ENCODE measurements at places on chromosomes 1 and 21.

DNA sequence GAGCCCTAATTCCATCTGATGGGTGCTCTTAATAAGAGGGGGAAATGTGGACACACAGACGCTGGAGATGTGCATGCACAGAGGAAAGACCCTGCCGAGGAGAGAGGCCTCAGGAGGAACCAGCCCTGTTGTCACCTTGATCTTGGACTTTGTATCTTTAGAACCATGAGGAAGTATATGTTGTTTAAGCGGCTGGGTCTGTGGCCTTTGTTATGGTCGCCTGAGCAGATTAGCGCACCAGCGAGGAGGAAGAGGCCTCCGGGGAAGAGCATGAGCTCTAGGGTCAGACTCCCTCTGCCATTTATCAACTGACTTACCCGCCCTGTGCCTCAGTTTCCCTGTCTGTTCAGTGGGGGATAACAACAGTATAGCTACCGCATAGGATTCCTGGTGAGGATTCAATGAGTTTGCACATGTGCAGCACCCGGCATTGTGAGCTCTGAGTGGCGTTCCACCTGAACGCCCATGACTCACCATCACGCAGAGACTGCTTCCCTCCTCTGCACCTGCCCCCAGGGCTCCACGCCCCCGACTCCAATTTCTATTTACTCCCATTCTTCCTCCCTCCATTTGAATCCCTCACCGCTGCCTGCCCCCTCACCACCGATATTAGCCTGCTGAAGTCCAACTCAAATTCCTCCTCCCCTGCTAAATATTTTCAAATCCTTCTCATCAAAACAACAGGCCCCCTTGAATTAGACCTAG is 67.2 kb downstream of the ATP5PO start:
- no peak for DNase-seq

DNA sequence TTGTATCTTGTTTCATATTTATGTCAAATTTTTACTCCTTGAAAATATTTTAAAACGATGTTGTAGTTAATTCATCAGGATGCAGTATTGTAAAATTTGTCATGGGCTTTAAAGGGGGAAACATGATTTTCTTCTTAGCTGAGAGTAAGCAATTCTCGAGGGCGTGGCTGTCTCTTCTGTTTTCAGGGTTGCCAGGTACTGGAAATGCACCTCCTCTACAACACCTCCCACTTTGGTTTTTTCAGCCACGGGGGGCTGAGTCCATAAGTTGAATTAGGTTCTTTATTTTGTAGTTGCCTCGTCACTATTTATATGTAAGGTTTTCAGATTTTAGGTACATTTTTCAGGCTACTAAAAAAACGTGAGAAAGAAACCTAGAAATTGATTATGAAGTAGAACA is 64.0 kb downstream of the PRDM2 start:
- DNase-seq = no peak

- no peak for DNase-seq
Measured at GRCh38 chr1:81801651-81802456, 1.1 kb downstream of the ADGRL2 start.

- DNase-seq = no peak
Measured at GRCh38 chr21:46325073-46325912, 1.3 kb downstream of the PCNT start.

DNA sequence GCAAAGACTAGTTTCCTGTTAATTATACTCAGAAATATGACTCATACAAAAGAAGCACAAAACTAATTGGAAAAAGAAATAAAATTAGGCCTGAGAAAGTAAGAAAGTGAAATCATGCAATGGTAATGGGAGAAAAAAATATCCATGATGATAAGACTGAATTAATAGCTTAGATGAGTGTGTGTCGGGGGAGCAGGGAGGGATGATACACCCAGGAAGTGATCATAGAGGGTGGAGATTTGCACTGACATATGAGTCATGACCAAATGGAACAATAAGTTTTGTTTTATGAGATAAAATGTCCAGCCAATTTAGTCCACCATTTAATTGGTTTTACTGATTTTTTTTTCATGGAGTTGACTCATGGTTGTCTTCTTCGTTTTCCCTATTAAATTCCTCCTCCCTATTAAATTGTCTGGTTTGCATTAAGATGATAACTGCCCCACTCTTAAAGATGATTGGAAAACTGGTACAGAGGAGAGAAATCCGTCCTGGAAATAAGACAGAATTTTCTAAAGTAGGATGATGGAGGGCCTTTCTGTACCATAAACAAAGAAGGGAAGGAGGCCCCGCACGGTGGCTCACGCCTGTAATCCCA is 111.7 kb upstream of the KCNJ6 start:
- DNase-seq = no peak

GRCh38 chr1:180907313-180908055 is 5.2 kb upstream of the KIAA1614 start:
- DNase-seq = no peak

DNA sequence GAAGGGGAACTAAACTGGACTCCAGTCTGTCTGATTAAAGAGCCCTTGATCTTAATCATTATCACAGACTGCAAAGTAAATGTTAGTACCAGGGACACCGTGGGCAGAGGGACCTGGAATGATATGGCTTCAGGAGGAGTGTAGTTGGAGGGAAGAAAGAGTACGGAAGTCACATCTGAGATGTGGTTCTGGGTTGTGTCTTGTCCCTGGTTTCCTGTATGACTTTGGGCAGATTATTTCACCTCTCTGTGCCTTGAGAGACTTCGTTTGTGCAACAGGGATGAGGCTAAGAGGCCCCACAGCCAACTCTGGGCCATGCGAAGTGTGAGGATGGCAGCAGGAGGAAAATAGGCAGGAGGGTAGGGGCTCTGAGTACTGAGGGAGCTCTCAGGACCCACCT is 76.1 kb upstream of the SLC2A1 start:
- DNase-seq = no peak

DNA sequence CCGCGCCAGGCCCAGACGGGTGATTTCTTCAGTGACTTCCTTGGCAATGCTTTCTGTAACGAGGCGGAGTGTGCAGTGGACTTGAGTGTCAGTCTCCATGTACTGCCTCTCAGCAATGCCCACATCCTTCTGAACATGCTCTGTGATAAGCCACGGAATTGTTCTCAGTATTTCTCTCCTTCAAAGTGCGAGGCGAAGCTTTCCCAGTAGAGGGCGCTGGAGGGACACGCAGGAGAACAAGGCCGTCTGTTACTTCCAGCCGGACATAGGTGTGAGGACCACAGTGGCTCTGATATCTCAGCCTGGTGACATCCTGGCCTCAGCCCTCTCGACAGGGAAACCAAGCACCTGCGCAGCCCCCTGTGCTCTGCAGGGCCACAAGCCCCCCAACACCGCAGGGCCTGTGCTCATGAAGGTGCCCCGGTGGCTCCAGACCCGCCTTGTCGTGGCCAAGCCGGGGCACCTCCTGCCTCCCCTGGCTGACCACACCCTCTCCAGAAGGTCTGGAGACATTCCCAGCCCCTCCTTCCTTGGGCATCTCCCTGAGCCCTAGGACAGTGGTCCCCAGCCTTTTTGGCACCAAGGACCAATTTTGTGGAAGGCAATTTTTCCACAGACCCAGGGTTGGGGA is 46.1 kb upstream of the BACE2 start:
- DNase-seq = peak; percentile 44

DNA sequence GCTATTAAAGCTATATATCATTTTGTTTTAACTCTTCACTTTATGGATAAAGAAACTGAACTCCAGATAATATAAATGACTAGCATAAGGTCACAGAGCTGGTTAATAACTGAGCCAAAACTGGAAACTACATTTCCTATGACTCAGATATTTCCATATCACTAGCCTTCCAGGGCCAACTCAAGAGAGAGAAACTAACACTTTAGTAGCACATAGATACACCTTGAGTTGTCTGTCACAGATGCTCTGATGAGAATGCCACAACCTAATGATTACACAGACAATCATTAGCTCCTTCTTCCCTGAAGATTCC is 40.7 kb downstream of the NME7 start:
- DNase-seq = peak; percentile 47

DNA sequence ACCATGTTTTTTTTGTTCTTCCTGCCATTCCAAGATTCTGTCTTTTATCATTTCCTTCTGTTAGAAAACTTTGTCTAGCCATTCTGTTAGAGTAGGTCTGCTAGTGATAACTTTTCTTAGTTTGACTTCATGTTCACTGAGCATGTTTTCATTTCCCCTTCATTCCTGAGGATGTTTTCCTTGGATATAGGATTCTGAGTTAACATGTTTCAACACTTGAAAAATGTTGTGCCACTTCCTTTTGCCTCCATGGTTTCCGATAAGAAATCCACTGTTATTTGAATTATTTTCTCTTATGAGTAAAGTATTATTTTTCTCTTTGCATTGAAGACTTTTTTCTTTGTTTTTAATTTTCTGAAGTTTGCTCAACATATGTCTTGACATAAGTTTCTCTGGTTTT is 66.7 kb downstream of the ATP1A1 start:
- DNase-seq = peak; percentile 63

DNA sequence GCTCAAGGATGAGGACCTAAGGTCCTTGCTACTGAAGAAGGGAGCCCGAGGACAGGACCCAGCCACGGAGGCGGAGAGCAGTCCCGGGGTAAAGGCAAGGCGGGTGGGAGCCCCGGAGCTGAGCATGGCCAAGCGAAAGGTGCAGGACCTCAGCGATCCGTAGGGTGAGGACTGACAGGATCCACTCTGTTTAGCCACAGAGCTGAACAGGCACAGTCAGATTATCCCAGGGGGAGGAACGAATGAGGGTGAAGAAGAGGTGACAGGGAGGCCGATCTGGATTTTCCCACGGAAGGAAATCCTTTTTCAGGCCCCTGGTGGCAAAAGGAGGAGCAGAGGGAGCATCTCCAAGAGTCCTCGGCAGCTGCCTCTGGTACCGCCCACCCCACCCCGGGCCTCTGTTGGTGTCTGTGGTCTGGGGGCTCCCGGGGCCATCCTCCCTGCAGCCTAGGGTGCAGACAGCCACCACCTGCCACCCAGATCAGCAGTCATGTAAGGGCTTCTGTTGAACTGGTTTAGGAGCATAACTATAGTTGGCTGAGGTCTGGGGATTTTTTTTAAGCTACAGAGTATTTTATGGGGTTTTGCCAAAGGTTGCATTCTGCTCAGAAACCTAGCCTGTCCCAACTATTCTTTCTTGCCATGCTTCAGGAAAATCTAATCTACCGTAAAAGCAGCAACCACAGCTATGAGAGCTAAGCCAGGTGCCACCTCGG is 32.3 kb upstream of the LBR start:
- no peak for DNase-seq

GRCh38 chr1:174966008-174966572 is 33.7 kb upstream of the CACYBP start:
- no peak for DNase-seq

DNA sequence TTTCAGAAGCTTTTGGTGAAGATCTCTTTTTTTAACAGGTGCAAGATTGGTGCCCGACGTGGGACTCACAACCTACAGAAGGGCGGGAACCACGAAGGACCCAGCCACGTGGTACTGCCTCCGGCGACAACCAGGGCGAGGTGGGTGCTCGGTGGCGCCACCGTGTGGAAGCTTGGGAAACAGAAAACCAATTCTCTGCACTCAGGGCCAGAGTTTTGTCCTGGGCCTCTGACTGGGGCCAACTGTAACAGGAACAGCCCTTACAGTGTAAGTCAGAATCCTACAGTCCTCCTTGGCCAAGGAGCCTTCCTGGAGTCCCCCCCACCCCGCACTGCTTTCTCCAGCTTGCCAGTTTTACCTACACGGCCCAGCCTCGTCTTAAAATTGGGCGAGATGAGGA is 11.6 kb upstream of the S100A7A start:
- no peak for DNase-seq

DNA sequence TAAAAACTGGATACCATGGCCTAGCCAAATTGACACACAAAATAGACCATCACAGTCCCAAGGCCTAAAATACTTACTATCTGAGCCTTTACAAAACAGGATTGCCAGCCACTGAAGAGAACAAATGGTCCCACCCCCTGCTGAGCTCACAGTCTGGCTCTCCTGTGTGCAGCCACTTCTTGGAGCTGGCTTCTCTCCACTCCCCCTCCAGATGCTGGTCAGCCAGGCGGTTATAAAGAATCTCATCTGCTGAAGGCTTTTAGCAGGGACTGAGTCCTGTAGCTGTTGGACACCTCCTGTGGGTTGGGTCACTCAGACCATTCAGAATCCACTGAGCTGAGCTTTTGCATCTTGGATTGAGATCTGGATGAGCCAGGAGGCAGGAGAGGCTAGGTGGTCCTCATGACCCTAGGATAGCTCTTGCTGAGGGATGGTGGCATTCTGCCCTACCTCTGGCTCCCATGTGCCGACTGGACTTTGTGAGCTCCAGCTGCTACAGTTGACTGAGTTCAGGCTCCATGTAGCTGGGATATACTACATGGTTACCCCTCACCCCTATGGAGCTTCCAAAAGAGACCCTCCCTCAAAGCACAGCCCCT is 16.1 kb downstream of the OXCT2 start:
- DNase-seq = no peak

GRCh38 chr1:199945591-199945990 is 81.9 kb upstream of the NR5A2 start:
- DNase-seq = no peak

- DNase-seq = no peak
Measured at GRCh38 chr1:143699731-143700130, 272.1 kb downstream of the FAM72C start.

DNA sequence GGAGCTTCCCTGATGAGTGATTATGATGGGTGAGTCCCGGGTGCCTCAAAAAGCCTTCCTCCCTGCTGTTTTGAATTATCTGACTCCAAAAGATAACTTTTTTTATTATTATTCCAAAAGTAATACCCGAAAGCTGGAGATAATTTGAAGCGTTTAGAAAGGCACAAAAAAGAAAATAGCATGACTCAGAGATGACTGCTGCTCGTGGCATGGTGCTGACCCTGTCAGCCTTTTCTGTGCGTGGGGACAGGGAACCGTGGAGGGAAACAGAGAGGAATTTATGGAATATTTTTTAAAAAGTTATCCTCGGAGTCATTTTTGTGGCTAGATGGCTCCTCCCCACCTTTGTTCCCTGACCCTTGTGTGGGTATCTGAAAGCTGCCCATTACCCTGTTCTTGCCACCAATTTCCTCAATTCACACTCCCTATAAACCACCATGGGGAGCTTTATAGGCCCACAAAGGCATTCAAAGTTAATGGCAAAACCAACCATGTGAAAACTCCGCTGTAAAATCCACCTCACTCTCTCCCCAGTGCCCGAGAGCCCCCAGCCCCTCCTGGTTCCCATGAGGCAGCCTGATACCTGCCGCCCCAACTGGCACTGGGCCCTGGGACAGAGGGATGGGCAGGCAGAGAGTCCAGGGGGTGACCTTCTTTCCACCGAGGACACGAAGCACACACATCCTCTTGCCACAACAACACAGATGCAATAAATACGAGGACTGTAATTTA is 37.5 kb downstream of the IGSF21 start:
- DNase-seq = no peak

All from pulmonary artery endothelial cell (primary cell).